NCI-H187 (cell line): ENCODE measurements at places on chromosomes 16 and 17.

- no peak for DNase-seq
Measured at GRCh38 chr17:39183045-39183444, 14.4 kb downstream of the CACNB1 start.

DNA sequence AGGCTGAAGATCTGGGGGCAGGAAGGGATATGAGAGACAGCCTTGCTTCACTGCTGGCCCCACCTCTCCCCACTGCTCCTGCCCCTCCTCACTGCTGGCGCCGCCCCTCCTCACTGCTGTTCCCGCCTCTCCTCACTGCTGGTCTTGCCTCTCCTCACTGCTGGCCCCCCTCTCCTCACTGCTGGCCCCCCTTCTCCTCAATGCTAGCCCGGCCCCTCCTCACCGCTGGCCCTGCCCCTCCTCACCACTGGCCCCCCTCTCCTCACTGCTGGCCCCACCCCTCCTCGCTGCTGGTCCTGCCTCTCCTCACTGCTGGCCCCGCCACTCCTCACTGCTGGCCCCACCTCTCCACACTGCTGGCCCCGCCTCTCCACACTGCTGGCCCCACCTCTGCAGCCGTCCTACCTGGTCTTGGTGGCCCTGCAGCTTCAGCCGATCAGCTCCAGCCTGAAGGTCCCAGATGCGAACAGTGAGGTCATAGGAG lies 9.5 kb upstream of the PAM16 start:
- DNase-seq: no peak

GRCh38 chr17:5629128-5629527 lies 44.8 kb upstream of the NLRP1 start:
- DNase-seq: peak; percentile 21

GRCh38 chr17:50168319-50168718 lies 2.5 kb downstream of the SGCA start:
- no peak for DNase-seq

DNA sequence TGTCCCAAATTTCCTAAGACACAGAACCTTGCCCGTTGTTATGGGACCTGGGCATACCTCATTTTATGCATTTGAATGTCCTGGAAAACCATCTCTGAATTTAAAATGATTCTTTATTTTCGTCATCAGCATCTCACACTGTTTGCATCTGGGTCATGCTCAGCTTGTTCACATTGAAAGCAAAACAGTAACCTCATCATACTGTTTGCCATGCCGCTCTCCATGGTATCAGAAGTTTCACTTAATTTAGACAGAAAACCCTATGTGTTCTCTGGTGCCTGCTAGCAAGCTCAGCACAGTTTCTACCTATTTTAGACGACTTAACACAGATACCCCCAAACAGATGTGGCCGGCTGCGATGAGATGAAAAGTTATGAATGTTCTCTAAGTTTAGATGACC lies 292.1 kb downstream of the SNX29 start:
- no peak for DNase-seq

- peak; percentile 93 for DNase-seq
Measured at GRCh38 chr17:77737442-77738265, 220.8 kb upstream of the TNRC6C start.

DNA sequence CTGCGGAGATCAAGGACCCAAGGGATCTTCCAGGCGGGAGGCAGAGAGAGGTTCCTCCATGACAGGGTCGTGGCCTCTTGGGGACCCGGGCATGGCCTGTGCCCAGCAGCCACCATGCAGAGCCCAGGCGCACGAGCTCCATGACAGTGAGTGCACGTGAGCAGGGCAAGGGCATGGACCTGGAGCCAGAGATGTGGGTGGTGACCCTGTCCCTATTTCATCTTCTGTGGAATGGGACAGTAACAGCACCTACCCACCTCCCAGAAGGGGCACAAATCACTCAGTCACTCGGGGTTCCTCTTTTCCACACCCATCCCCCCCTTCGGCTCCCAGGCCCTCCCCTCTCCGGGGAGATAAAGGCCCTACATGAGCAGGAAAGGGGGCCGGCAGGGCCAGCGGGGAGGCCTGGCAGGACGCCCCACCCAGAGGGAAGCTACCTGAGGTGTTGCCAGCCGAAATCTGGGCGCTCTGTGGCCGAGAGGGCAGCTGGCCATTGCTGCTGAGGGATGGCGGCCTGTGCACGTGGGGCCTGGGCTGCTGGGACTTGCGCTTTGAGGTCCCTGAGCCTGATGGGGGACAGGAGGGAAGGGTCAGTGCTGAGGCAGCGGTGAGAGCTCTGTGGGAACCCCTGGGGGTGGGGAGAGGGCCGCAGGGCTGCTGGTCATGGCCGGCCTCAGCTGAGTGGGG lies 10.4 kb downstream of the UBALD2 start:
- no peak for DNase-seq

DNA sequence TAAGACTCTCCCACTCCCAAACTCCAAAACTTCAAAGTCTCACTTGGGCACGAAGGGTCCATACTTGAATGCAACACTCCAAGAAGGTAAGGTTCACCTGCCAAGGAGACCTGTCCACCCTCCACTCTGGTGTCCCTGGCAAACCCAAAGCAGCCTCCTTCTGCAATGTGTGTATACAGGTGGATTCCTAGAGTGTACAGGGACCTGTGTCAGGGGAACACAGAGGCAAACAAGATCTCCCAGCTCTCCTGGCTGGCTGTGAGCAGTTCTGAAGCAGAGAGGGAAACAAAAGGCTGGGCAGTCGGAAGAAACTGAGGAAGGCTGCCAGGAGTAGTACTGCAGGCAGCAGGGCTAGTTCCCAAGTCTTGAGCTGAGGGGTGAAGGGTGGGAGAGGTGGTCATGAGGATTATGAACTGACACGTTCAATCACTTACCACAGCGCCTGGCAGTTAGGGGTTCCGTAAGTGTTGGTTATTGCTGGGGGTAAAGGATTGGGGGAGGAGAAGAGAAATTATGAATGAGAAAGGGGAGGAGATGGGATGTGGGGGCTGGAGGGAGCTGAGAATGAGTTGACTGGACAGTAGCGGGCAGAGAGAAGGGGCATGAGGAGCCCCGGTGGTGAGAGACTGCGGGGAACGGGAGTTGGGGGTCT lies 795 bp downstream of the KCTD13 start:
- DNase-seq: no peak

DNA sequence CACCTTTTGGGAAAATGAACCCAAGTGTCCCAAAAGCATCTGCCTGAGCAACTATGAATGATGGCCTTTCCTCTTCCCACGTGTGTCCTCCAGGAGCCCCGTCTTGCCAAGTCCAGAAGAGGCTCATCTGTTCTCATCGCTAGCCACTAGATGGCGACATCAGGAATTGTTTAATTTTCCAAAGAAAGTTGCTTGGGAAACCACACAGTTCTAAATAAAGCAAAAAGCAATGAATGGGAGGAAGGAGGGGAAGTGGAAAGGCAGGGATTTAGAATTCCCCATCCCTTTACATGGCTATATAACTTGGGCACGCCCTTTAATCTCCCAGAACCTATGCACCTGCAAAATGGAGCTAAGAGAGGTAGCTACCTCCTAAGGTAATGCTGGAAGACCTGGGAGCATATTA lies 9.0 kb upstream of the CDH5 start:
- no peak for DNase-seq

DNA sequence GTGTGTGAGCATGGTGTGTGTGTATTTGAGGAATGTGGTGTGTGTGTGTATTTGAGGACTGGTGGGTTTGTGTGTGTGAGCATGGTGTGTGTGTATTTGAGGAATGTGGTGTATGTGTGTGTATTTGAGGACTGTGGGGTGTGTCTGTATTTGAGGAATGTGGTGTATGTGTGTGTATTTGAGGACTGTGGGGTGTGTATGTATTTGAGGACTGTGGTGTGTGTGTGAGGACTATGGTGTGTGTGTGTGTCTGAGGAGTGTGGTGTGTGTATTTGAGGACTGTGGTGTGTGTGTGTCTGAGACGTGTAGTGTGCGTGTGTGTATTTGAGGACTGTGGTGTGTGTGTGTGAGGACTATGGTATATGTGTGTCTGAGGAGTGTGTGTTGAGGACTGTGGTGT lies 18.0 kb upstream of the CACNG1 start:
- DNase-seq: no peak

- no peak for DNase-seq
Measured at GRCh38 chr17:3944485-3945388, 19.5 kb downstream of the ATP2A3 start.

- no peak for DNase-seq
Measured at GRCh38 chr17:78572239-78573205, 4.7 kb downstream of the DNAH17 start.

- no peak for DNase-seq
Measured at GRCh38 chr16:3601614-3602319, 9.6 kb downstream of the SLX4 start.

DNA sequence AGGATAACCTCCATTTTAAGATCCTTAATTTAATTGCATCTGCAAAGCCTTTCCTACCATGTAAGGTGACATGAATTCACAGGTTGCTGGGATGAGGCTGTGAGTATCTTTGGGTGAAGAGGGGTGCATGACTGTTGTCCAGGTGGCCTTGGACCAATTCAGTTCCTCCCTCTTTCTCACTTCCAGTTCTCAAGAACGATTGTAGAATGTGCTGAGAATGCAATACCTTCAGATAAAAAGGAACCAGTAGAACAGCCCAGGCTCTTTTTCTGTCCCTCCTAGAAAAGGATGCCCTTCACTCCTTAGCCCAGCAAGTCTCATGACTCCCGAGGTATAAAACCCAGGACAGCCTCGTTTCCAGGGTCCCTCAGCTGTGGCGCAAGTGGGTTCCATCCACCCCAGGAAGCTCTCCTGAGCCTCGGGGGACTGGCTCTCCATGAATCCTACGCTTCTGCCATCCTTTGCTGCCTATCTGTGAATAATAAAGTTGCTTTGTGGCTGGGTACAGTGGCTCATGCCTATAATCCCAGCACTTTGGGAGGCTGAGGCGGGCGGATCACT lies 61.6 kb upstream of the FA2H start:
- no peak for DNase-seq

DNA sequence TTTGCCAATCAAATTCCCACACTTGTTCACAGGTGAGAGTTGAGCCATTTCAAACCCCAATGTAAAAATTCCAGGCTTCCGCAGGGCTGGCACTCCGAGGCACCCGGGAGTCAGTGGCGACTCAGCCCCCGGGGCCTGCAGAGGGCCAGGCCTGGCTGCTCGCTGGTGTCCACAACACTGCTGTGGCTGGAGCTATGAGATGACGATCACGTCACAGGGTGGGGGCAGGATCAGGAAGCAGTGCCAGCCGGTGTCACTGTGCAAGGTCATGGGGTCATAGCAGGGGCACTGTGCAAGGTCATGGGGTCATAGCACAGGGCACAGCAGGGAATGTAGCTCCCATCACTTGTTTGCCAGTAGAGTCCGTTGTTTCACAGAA lies 7.8 kb downstream of the VPS4A start:
- DNase-seq: no peak

DNA sequence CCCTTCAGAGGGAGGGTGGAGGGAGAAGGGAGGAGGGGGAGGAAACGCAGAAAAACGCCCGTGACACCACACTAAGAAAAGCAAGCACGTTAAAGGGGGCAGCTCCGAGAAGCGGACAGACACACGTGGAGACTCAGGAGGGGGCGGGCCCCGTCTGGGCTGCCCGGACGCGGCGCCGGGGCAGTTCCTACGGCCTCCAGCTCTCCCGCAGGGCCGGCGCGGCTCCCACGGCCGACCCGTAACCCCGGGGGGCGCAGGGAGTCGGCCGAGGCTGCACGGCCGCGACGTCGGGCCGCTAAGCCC lies 362 bp downstream of the KLHDC4 start:
- DNase-seq: no peak

DNA sequence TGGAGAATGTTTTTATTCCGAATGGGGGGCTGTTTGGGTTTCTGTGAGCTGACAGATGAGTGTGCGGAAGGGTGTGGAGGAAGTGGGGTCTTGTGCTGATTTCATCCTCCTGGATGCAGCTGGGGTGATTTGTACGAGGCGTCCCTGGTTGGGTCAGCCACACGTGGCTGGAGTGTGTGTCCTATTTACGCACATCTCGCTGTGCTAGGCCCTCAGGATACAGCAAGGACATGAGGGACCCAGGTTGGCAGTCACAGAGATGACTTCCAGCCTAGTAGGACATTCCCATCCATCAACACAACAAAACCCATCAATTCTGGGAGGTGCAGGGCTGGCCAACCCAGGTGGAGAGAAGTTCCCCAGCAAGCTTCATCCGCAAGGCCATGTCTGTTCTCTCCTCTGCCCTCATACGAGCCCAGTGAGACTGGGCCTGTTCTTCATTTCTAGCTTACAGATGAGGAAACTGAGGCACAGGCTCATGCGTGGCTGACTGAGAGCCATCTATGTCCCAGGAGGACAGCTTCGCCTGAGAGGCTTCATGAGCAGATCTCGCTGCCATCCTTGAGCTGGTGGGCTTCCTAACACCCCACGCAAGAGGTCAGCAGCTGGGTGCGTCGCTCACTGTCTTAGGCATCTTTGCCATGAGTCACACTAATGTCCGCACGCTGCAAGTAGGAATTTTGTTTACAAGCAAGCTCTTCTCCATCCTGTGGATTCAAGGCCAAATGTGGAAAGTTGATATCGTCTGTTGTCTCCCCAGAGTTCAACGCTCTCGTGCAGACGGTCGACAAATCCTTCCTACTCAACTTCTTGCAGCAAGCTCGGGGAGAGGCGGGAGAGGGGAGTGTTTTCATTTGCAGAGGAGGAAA lies 24.4 kb downstream of the IRF8 start:
- no peak for DNase-seq

DNA sequence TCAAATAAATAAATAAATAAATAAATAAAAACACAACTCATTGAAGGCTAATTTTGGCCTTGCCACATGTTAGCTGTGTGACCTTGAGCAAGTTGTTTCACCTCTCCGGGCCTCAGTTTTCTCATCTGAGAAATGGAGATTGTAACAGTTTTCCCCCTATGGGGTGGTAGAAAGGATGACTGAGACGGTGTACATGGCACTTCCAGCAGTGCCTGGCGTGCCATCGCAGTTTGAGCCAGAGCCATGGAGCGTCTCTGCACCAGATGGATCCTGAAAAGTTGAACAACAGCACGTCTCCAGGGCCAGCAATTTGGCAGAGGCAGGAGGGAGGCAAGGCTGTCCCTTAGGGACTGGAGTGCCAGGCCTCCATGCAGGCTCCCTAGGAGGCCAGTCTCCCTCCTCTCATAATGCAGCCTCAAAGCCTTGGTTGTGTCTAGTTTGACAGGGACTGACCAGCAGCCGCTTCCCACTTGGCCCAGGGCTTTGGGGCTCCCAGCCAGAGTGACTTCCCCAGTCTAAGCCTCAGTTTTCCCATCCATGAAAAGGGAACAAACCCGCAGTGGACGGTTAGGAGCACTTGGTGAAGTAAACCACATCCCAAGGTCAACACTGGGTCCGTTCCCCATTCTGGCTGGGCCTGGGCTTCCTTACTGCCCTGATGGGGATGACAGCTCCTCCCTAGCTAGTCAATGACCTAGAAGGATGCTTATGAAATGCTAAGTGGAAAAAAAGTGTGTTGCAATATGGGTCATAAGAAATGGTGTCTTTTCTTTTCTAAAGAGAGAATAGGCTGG lies 19.3 kb downstream of the SOCS1 start:
- no peak for DNase-seq

DNA sequence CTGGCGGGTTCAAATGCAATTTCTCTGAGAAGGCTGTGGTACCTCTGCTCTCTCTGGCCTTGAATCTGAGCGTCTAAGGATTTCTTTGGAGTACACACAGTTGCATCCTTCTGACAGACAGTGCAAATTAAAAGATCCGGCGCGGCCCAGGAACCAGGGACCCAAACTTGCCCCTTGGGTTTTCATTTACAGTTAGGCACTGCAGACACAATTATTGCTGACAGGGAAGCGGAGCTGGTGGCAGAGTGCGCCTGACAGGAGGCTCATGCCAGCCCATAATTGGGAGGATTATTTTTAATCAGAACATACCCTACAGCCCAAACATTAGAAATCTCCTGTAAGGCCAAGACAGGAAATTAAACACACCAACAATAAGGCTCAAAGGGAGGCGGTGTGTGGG lies 1023.4 kb upstream of the RBFOX1 start:
- no peak for DNase-seq

- DNase-seq: no peak
Measured at GRCh38 chr16:89277641-89278341, 60.3 kb downstream of the ZNF778 start.
